ENCODE measurements at places on chromosomes 3 and 15. TPM values are rescaled to one million over a fixed set of nuclear protein-coding genes. Genes with fewer than 3 reads are reported as not detected.
A peak's percentile ranks its signal among the peaks of the same experiment; 100 is the strongest.

DNA sequence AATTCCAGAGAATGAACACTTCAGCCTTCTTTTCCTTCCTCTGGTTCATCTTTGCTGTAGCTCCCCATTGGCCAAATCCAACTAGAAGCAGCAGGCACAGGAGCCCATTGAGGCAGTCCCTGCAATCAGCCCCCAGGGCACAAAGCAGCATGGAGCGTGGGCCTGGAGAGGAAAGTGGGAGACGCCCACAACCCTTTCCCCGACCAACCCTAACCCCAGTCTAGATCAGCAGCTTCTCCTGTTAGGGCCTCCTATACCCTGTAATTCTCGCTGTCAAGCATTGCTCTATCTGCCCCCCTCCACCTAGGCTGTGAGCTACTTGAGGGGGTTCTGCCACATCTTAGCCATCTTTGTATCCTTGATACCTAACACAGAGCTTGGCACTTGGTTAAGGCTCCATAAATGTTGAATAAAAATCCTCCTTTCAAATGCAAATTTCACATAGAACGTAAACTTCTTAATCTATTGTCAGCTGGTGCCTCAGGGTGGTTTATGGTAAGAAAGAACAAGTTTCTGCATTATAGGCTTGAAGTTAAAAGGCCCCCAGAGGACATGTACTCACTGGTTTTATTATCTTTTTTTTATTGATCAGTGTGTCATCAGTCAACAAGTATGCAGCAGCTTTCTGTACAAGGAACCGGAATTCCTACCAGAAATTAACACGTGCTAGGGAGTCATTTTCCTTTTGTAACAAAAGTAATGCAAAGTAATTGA is 97.9 kb upstream of the PFN2 start:
- DNase-seq, result no peak

DNA sequence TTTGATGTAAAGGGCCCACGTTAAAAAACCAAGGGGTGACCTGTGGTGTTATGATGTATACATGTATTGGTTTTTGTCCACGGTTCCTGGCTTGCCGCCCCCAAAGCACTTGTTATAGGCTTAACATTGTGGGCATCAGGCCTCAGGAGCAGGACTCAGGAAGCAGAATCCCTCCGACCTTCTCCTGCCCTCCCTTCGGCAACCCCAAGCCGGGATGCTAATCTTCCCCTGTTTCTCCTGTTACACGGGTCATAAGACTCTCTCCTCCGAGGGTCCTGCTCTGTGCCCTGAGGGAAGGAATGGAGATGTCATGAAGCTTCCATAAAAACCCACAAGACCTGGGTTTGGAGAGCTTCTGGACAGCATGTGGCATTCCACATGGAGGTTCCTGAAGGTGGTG is 48.8 kb downstream of the RPLP1 start:
- no peak for DNase-seq

DNA sequence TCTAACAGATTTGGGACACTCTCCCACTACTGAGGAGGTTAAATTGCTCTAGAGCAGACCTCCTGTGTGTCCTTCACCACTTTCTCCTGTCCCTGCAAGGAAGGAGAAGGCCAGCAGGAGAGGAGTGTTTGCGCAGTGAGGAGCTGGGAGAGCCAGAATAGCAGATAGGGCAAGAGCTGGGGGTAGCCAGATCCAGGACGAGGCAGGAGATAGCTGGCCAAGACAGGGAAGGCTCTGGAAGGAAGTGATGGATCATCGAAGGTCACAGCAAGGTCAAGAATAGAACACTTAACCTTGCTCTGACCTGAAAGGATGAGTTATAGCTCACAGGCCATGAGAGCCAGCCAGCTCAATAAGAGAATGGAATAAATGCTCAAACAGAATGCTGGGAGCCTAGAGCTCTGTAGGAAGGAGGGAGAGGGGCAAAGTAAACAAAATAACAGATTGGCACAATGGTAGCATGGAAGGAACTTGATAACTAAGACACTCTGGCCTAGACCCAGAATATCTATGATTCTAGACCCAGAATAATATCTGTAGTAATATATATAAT is 37.5 kb upstream of the FSIP1 start:
- peak; percentile 36 for DNase-seq

GRCh38 chr3:185661772-185662171 is 75.7 kb downstream of the SENP2 start:
- DNase-seq, result no peak

DNA sequence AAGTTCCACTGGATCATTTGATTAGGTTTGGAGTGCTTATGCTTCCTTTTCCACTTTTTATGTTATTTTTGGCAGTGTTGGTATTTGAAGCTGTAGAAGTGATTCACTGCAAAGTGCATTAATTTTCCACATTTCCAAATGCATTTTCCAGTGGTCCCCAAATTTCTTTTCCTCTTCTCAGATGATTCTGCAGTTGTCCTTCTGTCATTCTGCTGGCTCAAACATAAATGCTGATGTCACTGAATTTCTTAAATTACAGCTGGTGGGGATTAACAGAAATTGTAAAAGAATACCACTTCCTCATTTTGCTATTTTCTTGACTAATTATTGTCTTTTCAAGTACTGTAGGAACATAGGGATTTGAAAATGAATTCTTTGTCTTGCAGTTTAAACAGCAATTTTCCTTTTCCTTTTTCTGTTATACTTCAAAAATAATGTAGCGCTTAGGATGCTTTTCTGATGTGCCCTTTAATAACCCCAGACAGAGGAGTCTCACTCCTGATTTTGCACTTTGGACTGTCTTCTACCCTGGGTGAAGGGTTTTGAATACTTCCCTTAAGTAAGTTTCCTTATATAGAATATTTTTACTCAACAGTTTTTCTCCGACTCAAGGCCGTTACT is 25.0 kb downstream of the MITF start:
- no peak for DNase-seq

DNA sequence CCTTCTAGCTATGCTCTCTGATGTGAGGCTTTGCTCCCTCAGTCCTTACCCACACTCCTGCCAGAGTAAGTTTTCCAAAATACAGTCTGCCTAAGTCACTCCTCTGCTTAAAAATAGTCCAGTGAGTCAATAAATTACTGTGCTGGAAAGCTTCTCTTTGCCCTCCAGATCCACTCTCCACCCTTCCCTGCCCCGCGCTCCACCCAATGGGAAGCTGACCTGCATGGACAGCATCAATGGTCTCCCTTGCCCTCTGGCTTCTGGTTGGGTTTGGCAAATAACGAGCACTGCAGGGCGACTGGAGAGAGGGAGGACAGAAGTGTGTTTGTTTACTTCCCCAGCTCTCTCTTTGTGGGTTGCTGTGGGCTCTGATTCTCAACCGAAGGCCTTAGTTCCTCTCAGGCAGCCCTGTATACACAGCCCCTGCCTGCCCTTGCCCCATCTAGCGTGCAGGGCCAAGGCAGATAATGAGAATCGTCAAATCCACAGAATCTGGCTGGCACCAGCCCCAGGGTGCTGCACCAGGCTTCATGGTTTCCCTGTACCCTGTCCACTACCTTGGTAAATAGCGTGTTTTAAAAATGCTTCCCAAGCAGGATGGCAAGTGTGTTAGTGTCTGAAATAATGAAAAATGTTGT is 110.4 kb downstream of the ADAMTSL3 start:
- DNase-seq, result no peak

The STXBP5L gene
- total RNA-seq, result not detected

The PLA2G4E gene
- total RNA-seq, result not detected

- peak; percentile 8 for DNase-seq
These were observed 82.6 kb upstream of the CSPG5 start for GRCh38 chr3:47661121-47661752.

GRCh38 chr3:188901671-188902287 is 270.0 kb upstream of the TPRG1 start:
- DNase-seq, result peak; percentile 60

DNA sequence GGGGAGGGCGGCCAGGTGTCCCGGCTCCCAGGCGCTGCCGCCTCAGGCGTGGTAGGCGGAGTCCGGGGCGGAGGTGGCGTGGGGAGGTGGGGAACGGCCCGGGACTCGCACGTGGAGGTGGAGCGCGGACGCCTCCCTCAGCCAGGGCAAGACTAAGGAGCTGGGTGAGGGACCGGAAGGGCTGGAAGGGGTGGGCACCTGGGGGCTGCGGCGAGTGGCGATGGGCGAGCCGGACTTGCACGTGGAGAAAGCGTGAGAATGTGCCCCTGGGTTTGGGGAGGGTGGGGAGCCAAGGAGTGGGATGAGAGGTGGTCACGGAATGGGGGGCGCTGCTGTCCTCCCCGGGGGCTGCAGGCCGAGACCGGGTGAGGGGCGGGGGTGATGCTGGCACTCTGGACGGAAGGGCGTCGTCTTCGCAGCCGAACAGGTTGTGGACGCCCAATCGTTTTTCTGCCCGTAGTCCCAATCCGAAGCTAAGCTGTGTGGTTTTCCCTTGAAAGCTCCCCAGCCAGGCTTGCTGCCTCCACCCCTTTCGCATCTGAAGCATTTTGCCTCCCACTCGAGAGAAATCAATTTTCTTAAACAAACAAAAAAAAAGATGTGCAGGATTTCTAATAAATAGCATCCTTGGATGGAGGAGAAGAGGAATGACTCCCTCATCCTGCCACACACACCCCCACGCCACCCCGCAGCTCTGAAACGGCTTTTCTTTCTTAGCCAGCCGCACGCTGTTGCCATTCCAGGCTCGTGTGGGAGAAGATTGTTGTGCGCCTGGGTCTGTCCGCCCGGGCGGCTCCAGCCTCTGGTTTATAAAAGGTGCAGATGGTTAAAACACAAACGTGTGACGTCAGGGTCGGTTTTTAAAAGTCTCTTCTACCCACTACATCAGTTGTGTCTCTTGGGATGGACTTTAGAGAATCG is 62.5 kb upstream of the ANKRD28 start:
- peak; percentile 32 for DNase-seq

The RLBP1 gene
- not detected for total RNA-seq

DNA sequence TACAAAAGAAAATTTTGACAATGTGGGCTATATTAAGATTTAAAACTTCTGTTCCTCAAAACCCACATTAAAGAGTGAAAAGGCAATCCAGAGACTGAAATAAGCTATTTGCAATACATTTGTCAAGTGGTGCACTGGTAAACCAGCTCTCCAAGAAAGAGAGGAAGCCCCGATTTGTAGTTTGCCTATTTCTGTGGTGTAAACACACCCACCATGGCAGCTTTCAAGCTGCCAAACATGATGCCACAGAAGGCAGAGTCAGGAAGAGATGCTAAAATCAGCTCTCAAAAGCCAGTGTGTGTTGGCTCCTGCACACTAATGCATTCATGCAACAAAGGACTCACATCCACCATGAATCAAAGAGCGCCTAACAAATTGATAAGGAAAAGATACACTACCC is 17.5 kb downstream of the RFTN1 start:
- no peak for DNase-seq

GRCh38 chr3:129461022-129461421 is 21.0 kb downstream of the IFT122 start:
- no peak for DNase-seq

The TRIM59 gene
- total RNA-seq, result 32.5 TPM

GRCh38 chr3:155664925-155665695 is 79.8 kb downstream of the PLCH1 start:
- DNase-seq, result no peak

DNA sequence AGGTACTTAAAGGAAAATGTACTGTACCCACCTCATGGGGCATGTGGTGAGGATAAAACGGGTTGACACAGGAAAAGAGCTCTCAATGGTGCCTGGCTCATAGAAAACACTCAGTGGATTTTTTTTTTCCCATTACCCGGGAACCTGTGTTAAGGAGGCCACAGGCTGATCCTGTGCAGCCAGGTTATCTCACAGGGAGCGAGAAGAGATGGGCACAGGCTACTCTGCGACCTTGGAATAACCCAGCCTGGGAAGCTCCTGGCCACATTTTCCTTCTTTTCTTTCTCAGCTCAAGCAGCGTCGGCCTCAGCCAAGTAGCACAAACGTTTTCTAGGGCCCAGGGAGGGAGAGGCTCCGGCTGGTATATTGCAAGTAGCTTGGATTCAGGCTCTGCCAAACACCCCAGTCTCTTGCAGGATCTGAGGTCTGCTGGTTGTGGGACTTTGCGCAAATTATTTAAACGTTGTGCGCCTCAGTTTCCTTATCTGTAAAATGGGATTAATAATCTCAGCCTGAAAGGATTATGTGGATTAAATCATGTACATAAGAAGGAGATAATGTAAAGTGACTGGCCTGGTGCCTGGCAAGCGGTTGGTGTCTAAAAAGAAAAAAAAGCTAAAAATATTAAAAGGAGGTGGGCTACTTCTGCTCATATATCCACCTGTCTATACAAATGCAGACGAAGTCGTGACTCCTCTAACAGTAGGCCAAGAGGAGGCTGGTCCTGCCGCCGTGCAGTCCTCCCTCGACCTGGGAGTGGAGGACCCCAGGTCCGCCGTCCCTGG is 2.2 kb downstream of the FURIN start:
- DNase-seq, result peak; percentile 58

DNA sequence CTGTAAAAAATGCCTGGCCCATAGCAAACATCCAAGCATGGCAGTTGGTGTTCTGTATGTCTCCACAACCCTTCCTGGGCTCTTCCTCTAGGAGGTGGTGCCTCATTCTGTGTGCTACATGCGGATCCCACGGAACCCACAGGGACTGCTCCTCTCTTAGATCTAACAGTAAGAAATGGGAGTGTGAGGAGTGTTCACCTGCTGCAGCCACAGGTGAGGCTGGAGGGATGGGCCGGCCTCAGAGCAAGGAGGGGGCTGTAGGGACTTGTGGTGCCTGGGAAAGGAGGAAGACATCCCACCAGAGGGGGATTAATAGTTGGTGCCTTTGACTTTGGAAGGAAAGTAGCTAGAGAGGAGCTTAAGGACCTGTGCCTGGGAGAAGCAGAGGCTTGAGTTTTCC is 22.2 kb downstream of the SEMA3G start:
- DNase-seq, result no peak

DNA sequence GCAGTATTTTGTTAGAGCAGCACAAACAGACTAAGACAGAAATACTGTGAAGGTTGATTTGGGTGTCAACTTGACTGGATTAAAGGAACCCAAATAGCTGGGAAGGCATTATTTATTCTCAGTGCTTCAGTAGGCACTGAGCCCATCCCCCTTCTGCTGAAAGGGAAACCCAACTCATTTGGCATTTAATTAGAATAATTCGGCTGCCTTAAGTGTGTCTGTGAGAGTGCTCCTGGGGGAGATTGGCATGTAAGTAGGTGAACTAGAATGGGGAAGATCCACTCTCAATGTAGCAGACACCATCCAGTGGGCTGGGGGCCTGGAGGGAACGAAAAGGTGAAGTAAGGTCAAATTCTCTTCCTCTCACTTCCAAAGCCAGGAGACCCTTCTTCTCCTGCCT is 20.5 kb upstream of the SLCO3A1 start:
- DNase-seq, result no peak

The DISP2 gene
- 1.2 TPM for total RNA-seq

GRCh38 chr3:96991800-96992365 is 177.5 kb downstream of the EPHA6 start:
- DNase-seq, result no peak

DNA sequence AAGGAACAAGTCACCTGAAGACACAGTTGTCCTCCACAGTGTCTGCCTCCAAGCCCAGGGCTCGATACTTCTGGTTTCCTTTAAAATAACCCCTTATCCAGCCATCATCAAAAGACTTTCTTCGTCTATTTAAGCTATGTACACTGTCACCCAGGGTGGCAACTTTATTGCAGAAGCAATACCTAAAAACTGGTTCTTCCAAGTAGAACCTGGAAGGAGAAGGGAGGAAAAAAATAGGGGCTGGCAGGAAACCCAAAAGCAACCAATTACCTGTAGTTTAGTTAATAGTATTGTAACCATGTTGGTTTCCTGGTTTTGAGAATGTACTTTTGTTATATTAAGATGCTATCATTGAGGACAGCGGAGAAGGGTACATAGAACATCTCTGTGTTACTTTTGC is 33.7 kb downstream of the ITGB5 start:
- DNase-seq, result no peak

Data from endothelial cell of umbilical vein (primary cell).